Right atrium auricular region (tissue), 2 donors: ENCODE measurements at places on chromosomes 5 and 9. TPM values are rescaled to one million over a fixed set of nuclear protein-coding genes. Genes with fewer than 3 reads are reported as not detected.

DNA sequence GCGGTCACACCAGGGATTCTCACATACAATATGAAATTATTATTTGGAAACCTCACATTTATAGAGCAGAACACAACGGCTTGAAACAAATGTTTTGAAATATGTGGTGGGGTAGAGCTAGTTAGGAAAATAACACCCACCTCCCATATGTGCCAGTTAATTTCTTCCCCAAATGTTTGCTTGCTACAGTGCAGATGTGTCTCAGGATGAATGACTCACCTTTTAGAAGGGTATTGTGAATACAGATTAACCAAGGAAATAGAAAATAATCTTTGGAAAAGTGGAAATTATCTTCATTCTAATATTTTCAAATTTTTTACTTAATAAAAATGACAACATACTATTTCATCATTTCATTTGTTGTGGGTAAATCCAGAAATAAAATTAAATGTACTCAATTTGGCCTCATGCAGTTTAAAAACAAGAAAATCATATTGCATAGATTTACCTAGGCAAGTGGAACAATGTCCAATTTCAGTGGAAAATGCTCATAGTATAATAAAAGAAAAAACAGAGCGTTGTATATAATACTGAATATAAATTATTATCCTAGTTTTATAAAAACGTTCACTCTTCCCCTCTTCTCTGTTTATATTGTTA lies 39.3 kb upstream of the RICTOR start:
- H3K27ac ChIP-seq, result no peak overlapping the region
- no peak overlapping the region for H3K4me3 ChIP-seq
- H3K4me1 ChIP-seq, result no peaks in the 10 kb centered on the region
- no peak for DNase-seq
- H3K36me3 ChIP-seq, result no peaks in the 10 kb centered on the region

DNA sequence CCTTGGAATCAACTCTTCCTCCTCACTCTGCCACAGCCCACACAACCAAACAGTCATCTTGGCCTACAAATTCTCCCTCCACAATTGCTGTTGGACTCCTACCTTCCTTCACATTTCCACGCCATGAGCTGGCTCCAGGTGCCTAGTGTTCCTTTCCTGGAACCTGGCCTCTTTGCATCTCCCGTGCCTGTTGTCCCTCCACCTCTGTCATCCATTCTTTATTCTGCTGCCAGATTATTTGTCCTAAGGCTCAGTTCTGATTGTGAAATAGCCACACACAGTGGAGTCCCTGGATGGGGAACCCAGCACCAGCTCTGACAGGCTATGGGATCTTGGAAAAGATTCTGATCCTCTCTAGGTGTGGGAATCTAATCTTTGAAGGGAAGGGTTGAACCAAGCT lies 109.1 kb upstream of the ANKH start:
- no peak overlapping the region for H3K4me3 ChIP-seq
- H3K36me3 ChIP-seq, result no peaks in the 10 kb centered on the region
- no peak overlapping the region for H3K27ac ChIP-seq
- H3K4me1 ChIP-seq, result no peaks in the 10 kb centered on the region
- H3K27me3 ChIP-seq, result no peaks in the 10 kb centered on the region

- no peaks in the 10 kb centered on the region for H3K4me1 ChIP-seq
- H3K27me3 ChIP-seq, result no peaks in the 10 kb centered on the region
- no peaks in the 10 kb centered on the region for H3K36me3 ChIP-seq
- no peak overlapping the region for H3K4me3 ChIP-seq
These were observed 67.3 kb downstream of the POU5F2 start for GRCh38 chr5:93674138-93674537.

Gene NXNL2
- not detected for total RNA-seq

- no peaks in the 10 kb centered on the region for H3K36me3 ChIP-seq
- H3K4me3 ChIP-seq, result no peak overlapping the region
- DNase-seq, result no peak
- H3K27me3 ChIP-seq, result no peaks in the 10 kb centered on the region
These were observed 85.6 kb downstream of the PSD2 start for GRCh38 chr5:139881143-139881733.

Gene ARHGEF37
- 13.7 TPM for total RNA-seq

- no peak overlapping the region for H3K27ac ChIP-seq
- no peak for DNase-seq
- H3K4me1 ChIP-seq, result no peaks in the 10 kb centered on the region
- no peaks in the 10 kb centered on the region for H3K36me3 ChIP-seq
- H3K4me3 ChIP-seq, result no peak overlapping the region
These were observed 26.5 kb upstream of the DOCK2 start for GRCh38 chr5:169610606-169611005.

Gene CXCL14
- 3.1 TPM for total RNA-seq
